Globus pallidus (tissue), 1 donor: ENCODE measurements at places on chromosomes 5 and 9.
A peak's percentile ranks its signal among the peaks of the same experiment; 100 is the strongest.

DNA sequence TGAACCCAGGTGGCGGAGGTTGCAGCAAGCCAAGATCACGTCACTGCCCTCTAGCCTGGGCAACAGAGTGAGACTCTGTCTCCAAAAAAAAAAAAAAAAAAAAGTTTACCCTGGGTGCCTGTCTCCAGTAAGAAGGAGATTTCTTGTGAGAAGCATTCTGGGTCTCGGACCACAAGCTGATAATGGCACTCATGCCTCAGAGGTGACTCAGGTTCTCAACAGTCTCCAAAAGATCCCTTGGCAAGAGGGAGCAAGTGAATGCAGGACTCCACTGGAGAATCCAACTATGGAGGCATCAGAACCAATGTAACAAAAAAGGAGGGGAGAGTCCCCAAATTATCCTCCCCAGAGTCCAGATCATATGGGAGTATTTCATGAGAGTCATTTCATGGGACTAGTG lies 106.0 kb upstream of the LRRTM2 start:
- DNase-seq = no peak

DNA sequence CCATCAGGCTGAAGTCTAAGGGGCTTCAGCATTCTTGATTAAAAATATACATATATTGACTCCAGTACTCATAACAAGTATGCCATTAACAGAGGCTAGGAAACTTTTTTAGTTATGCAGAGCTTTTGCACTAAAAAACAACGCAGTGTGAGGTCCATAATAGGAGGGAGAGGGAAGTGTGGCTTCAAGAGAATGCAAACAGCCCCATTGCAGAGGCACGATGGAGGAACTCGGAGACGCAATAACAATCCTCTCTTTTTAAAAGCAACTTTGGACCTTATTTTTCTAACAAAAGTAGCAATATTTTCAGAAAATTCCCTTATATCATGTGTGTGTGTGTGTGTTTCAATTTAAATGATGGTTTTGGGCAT lies 150.0 kb upstream of the PTCH1 start:
- DNase-seq = no peak

GRCh38 chr9:123834218-123834888 lies 95.6 kb downstream of the DENND1A start:
- DNase-seq = no peak

- DNase-seq = no peak
These were observed 144.4 kb downstream of the NSG2 start for GRCh38 chr5:174189654-174190541.

DNA sequence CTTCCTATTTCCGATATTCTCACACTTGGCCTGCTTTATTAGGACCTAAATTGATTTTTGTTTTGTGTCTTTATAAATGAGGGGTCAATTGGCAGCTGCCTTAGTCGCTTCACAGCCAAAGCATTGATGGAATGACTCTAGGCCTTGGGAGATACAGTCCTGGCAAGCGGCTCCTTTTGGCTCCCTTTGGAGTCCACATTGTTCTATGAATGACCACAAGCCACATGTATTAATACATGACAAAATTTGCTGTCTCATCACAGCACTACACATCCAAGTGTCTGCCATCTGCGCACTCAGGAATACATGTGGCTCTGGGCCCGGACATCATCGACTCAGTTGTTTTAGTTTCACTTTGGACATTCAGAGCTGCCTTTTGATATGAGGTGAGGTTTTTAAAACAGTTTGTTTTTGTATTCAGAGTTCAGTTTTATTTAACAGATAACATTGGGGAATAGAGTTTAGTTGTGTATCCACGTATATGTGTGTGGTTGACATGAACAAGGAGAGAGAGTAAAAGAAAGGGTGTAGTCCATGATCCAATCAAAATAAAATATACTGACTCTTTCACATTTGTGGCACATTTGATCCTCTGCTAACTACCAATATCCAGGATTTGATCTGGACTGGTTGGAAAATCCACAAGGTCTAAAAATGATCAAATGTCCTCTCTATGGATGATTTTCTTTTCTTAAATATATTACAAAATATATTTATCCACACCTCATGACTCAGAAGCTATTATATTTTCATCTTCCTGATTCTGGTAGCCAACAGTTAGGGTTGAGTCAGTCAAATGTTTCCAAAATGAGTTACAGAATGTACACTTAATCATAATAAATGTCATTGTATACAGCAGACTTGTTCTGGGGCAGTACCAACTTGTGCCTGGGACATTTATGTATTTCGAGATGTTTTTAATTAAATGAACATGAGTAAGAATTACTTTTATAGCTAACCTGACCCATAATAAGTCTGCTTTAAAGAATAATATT lies 114.0 kb upstream of the MTAP start:
- peak; percentile 9 for DNase-seq

DNA sequence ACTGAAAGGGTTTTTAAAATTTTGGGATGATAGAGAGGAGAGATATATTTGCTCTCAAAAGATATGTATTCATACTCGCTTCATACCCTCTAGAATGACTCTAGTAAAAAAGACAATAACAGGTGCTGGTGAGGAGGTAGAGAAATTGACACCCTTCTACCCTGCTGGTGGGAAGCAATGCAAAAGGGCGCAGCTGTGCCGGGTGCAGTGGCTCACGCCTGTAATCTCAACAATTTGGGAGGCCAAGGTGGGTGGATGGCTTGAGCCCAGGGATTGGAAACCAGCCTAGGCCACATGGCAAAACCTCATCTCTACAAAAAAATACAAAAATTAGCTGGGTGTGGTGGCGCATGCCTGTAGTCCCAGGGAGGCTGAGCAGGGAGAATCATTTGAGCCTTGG lies 33.9 kb upstream of the NXNL2 start:
- DNase-seq = no peak

- DNase-seq = no peak
These were observed 62.7 kb downstream of the ABLIM3 start for GRCh38 chr5:149203921-149204441.

DNA sequence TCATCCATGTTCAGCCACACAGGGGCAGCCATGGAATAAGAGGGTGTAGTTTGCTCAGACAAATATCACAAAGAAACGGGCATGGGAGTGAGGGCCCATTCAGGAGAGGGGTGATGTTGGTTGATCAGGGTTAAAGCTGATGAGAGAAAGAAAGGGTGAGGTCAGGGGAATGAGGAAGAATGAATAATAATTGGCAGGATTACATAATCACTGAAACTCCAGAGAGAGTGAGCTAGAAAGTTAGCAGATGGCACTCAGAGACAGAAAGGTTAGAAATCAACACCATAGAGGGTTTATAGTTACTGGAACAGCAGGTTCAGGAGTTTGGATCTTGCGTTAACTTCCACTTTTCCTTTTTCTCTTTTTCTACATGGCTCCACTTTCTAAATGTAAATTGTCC lies 113.9 kb downstream of the TAF11L14 start:
- DNase-seq = no peak

GRCh38 chr5:133298447-133298846 lies 246.6 kb downstream of the HSPA4 start:
- DNase-seq = no peak

DNA sequence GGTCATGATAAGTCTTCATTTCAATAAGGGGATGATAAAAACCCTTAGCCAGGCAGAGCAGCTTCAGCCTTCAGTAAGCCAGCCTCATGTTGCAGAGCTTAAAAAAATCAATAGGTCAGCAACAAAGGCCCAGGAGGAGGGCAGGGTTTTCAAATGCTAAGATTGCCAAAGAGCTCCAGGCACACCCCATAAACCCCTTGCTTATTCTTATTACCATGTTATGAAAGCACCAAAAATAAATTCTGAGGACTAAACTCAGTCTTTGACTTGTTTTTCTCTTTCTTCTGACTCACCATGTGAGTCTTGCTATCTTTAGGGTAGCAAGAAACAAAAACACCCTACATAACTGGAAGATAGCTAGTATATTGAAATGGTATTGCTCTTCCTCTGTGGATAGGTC lies 317.1 kb downstream of the KCTD16 start:
- no peak for DNase-seq

DNA sequence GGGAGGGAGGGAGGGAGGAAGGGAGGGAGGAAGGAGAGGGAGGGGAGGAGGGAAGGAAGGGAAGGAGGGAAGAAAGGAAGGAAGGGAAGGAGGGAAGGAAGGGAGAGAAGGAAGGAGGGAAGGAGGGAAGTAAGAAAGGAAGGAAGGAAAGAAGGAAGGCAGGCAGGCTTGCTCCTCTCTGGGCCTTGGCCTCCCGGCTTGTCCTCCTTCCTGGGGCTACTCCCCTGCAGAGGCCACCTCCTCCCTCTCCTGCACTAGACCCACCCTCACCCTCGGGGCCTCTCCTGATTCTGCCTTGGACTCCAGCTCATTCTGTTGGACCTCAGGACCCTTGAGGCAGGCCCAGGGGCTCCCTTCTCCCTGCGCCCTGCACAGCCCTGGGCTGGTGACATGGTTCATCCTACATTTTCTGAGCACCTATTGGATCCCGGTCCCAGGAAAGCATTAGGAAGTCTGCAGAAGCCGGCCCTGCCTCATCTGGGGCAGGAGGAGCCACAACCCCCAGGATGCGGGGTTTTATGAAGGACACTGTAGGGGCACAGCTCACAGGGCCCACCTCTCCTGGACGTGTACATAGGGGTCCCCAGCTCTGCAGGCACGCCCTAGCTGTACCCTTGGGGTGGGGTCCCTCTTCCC lies 23.0 kb downstream of the LHX3 start:
- no peak for DNase-seq

- no peak for DNase-seq
These were observed 19.7 kb downstream of the ACSL6 start for GRCh38 chr5:131991593-131992324.

- DNase-seq = no peak
These were observed 288.0 kb downstream of the KCNN2 start for GRCh38 chr5:114649878-114650277.

- DNase-seq = no peak
These were observed 93.6 kb downstream of the CAMSAP1 start for GRCh38 chr9:135813671-135814290.

DNA sequence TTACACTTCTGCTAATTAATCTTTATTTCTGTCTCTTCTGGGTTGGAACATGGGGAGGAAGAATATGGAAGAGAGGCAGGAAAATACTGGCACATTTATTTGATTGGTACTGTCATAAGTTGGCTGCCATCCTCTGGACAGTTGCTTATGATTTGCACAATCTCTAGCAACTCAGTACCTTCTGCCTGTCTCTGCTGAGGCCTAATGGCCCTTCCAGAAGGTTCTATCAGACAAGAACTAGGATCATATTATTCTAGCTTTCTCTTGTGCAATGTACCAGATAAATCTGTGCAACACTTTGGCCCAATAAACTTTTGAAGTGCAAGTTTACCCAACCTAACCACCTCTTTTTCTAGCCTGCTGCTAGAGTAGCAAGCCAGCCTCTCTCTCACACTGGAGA lies 335.0 kb downstream of the ARRDC3 start:
- no peak for DNase-seq

- no peak for DNase-seq
These were observed 552.8 kb downstream of the CAAP1 start for GRCh38 chr9:26339796-26340195.

- DNase-seq = no peak
These were observed 267.6 kb downstream of the CETN3 start for GRCh38 chr5:90141984-90142383.

- no peak for DNase-seq
These were observed 185.6 kb downstream of the AOPEP start for GRCh38 chr9:94911986-94912635.

GRCh38 chr5:115100319-115100955 lies 69.3 kb downstream of the TRIM36 start:
- DNase-seq = no peak

- DNase-seq = peak; percentile 65
These were observed 2.9 kb downstream of the ZFAND5 start for GRCh38 chr9:72362118-72362531.

DNA sequence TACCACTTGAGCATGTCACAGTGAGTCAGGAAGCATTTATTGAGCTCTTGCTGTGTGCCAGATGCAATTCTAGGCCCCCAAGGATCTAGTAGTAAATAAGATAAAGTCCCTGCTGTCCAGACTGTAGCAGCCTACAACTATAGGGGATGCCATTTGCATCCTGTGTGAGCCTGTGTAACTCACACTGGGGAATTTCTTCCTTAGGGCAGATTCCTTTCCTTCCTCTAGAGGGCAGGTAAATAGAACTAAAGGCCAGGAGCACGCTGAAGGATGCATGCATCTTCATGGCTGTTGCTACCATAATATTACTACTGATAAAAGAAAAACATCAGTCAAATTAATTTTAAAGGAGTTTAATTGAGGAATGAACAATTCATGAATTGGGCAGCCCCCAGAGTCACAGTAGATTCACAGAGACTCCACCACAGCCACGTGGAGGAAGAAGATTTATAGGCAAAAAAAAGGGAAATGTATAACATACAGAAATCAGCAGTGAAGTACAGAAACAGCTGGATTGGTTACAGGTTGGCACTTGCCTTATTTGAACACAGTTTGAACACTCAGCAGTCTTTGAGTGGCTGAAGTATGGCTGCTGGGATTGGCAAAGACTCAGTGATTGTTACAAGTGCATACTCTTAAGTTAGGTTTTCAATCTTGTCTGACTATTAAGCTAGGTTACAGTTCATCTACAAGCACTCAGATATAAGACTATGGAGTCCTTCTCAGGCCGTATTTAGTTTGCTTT lies 98.9 kb downstream of the ACTL7B start:
- DNase-seq = no peak

GRCh38 chr9:88685966-88686365 lies 151.0 kb downstream of the NXNL2 start:
- DNase-seq = no peak

GRCh38 chr5:181027452-181028031 lies 12.5 kb upstream of the BTNL9 start:
- no peak for DNase-seq
